ENCODE measurements at places on chromosomes 2 and 18.
A peak's percentile ranks its signal among the peaks of the same experiment; 100 is the strongest.

DNA sequence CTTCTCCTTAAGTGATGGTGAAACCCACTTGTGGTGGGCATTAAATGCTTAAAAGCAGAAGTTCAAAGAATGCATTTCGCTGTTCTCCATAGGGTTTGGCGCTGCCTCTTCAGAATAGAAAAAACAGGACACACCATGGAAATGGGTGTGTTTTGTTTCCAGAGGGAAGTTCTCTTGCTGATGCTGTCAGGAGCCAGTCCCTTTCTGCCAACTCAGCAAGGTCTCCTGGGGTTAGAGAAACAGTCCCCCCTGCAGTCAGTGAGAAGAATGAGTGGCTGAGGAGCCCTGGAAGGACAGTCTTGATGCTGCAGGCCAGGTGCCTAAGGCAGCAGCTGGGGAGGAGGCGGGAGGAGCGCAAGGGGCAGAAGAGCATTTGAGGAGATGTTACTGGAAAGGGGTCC, 37.8 kb upstream of the ASAP2 start:
- DNase-seq, result no peak

DNA sequence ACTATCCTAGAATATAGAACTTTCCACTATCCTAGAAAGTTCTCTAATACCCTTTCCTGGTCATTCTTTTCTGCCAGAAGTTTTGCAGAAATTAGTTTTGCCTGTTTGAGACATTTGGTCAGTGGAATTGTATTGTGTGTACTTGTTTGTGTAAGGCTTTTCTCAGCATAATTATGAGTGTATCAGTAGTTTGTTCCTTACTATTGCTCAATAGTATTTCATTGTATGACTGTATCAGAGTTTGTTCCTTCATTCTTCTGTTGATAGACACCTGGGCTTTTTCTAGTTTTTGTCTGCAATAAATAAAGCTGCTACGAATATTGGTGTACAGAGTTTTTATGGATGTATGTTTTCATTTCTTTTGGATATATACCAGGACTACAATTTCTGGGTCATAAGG, 27.2 kb downstream of the CCDC138 start:
- no peak for DNase-seq

DNA sequence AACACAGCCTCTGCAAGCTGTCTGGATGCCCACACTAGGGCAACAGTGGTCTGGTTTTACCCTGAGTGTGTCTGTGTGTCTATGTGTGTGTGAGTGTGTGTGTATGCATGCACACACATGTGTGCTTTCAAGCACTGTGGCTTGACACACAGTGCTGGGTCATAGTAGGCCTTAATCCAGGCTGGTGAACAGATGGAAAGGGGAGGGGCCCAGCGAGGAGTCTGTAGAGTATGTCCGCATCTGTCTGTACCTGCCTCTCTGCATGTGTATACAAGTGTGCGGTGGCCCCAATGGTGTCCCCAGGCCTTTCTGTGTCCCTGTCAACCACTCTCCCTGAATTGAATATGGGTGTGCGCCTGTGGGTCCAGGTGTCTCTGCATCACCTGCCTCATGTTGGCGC, 9.3 kb upstream of the KCNIP3 start:
- DNase-seq, result no peak

DNA sequence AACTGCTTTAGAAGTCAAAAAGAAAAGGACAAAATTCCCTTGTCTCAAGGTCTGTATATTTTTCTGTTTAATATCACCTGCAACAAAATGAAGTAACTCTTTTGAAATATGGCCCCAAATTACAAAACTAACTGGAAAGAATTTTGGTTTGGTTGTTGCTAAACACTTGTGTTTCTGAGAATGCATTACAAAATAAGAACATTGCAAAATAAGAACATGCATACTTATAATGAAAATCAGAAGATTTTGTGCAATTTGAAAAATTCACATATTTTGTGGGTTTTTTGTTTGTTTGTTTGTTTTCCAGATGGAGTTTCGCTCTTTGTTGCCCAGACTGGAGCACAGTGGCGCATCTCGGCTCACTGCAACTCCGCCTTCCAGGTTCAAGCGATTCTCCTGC, 21.8 kb downstream of the NDUFB3 start:
- no peak for DNase-seq

DNA sequence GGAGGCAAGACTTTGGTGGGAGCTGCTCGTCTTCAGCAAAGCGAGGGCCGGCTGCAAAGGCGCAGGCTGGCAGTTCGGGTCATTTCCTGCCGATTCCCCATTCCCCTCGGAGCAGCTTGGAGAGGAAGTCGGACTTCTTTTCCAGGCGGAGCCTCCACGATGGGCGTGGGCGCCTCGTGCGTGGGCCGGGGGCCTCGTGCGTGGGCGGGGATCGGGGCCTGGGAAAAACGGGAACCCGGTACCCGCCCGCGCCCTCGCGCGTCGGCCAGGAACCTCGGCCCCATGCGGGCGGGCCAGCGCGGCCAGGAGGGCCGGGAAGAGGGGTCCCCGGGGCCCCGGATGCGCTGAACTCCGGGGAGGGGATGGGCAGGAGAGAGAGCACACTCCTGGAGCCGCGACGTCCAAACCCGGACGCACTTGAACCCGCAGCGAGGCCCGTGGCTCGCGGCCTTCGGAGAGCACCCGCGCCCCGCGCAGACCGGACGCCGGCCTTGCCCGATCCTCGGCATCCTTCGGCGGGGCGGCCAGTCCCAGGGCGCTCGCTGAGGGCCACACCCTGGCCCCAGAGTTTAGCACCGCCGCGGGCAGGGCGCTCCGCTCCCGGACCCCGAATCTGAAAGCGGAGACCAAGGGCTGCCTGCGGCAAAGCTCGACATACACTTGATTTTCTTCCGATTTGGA, 368.4 kb downstream of the MTX2 start:
- peak; percentile 75 for DNase-seq

GRCh38 chr2:158006961-158007719, 94.5 kb upstream of the UPP2 start:
- DNase-seq, result no peak

- DNase-seq, result no peak
Observed at GRCh38 chr2:192438239-192438638, 243.5 kb upstream of the TMEFF2 start.

GRCh38 chr2:65425276-65425675, 7.1 kb downstream of the SPRED2 start:
- DNase-seq, result no peak

- DNase-seq, result no peak
Observed at GRCh38 chr2:240932724-240933047, 26.6 kb downstream of the CROCC2 start.

DNA sequence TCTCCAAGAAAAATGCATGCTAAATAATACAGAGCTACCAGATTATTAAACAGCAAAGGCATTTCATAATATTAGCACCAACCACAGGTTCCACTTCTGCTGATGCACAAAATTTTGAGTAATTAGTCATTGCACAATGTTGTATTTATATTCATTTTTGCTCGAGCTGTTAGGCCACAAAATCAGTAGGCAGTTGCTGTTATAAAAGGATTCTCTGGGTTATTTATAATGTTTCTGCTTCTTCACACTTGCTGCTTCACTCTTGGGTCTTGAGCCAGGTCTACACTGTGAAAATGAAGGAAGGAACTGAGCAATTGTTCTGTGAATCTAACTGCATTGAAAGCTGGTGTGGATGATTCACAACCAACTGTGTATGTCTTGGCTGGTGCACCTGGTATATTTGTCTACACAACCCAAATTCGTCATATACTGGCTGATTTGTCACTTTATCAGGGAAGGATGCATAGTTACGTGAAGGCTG, 38.3 kb downstream of the MRPL33 start:
- no peak for DNase-seq

- no peak for DNase-seq
Observed at GRCh38 chr2:12679550-12680072, 37.1 kb upstream of the TRIB2 start.

- no peak for DNase-seq
Observed at GRCh38 chr2:38013158-38013752, 62.7 kb downstream of the CYP1B1 start.

DNA sequence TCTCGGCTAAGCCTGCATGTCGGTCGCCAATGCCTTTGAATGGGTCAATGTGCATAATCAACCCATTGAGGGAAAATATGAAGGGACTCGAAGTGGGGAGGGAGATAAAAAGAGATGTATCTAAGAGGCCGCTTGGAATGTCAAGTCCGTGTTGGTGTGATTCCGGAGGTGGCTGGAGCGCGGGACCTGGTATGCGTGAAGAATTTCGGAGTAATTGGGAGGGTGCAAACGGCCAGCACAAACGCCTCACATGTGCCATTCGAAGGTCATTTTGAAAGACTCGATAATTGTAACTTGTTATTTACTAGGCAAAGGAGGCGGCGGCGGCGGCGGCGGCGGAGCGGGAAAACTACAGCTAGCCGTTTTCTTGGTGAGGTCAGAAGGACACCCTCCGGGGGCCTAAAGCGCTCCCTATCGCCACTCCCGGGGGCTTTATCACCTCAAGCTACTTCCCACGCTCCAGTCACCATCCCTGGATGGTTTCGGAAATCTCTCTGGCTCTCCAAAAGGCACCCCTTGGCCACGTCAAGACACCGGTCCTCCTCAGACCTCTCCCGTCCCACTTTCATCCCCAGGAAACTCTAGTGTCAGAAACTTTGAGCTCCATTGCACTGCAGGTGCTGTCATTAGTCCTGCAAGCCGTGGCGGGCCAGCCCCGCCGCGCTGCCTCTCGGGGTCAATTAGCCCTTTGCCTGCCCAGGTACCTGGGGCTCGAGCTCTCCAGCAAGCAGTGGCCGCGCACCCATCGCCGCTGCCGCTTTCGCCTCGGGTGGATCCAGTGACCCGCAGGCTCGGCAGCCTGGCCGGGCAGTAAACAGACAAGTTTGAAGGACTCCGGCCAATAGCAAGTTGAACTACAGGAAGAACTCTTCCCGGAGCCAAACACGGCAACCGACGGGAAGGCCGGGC, 1.5 kb downstream of the ERBB4 start:
- DNase-seq, result peak; percentile 19

- peak; percentile 90 for DNase-seq
Observed at GRCh38 chr2:99141110-99142108, at the start of gene C2orf15. TSS of gene C2orf15 (plus strand) at chr2:99141707. CDS start at chr2:99150559, 8,852 bp downstream.

DNA sequence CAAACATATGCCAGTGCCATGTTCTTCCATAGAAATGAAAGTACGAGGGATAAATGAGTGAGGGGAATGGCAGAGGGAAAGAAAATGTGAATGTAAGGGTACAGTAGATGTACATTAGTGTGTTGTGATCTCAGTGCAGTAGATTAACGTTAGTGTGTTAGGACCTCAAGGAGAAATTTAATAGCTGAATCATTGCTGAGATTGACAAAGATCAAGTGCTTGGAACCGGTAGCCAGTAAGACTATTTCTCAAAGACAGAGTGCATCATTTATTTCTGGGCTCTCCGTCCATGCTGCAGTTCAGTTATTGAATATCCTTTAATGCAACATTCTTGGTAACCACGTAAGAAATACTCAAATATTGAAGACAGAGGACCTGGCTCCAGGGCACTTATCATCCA, 246.0 kb downstream of the PTPRM start:
- DNase-seq, result no peak

- DNase-seq, result no peak
Observed at GRCh38 chr2:46334389-46335271, 37.4 kb downstream of the EPAS1 start.

DNA sequence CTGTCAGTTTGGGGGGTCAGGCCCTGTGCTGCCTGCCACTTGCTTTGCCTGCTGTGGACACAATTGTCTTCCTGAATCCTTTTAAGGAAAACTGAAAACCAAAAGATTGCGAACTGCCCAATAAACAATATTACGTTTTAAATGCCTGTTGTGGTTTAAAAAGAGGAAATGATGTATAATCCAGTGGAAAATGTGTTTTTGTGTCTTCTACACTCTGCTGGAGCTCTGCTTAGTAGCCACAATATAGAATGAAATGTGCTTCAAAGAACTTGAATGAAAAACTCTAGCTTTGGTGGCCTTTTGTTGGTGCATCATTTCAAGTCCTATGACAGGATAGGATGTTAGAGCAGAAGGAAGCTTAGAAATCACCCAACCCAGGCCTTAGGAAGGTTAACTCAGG, 23.2 kb upstream of the CABYR start:
- DNase-seq, result no peak

- DNase-seq, result no peak
Observed at GRCh38 chr2:24625728-24626127, 134.7 kb downstream of the NCOA1 start.

- DNase-seq, result peak; percentile 35
Observed at GRCh38 chr2:165203689-165204559, at the start of gene SCN3A. TSS of gene SCN3A (minus strand) at chr2:165204050. CDS start at chr2:165176394, 27,656 bp downstream.

GRCh38 chr18:8792688-8793316, 87.4 kb downstream of the MTCL1 start:
- no peak for DNase-seq

DNA sequence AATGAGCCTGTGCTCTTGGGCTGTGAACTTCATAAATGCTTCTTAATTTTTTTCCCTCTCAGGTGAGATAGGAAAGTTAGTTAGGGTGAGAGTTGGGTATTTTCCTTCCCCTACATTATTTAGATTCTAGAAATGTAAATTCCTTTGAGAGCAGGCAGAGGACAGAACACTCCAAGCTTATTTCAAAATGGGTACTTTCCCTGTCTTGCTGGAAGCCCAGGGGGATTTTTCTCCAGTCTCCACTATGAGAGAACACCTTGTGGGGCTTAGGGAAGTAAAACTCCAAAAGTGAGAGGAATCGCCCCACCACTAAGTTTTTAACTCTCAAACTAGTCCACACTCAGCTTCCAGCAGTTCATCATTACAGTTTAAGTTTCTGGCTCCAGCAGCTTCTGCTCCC, 253.2 kb upstream of the CTAGE1 start:
- DNase-seq, result no peak

DNA sequence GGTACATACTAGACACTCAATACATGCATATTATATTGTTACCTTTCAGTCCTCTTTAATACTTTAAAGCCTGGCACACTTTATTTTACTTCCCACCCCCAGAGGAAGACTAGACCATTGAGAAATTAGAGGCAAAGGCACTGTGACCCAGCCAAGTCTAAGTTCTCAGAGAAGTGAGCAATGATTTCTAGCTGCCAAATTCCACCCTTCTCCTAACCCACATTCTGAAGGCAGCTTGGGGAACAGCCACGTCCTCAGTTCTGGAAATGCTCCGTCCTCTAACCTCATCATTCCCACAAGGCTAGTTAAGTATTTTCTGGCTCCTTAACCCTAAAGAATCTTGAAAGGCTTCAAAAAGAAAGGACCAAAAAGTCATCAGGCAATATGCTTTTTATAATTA, 86.6 kb downstream of the COL5A2 start:
- no peak for DNase-seq

- peak; percentile 10 for DNase-seq
Observed at GRCh38 chr18:54251606-54252390, 17.5 kb upstream of the POLI start.
